NCI-H1436 (cell line): ENCODE measurements at places on chromosomes 4 and X.

GRCh38 chr4:47668810-47669408 lies 169.0 kb downstream of the CORIN start:
- peak; percentile 50 for DNase-seq

DNA sequence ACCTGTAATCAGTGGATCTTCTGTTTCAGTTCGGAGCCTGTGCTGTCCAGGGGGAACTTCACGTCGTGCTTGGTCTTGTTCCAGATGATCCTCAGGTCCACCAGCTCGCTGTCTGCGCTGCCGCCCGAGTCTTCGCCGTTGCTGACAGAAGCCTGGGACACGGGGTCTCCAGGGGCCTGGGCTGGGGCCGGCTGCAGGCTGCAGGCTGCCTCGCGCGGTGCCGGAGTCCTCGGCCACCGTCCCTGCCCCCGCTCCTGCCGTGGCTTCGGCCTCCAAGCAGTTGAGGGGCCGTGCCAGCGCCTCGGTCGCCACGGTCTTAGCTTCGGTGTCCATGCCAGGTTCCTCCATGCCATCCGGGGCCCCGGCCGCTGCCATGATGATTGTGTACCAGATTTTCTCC lies 37.3 kb upstream of the CCNI start:
- DNase-seq = no peak

DNA sequence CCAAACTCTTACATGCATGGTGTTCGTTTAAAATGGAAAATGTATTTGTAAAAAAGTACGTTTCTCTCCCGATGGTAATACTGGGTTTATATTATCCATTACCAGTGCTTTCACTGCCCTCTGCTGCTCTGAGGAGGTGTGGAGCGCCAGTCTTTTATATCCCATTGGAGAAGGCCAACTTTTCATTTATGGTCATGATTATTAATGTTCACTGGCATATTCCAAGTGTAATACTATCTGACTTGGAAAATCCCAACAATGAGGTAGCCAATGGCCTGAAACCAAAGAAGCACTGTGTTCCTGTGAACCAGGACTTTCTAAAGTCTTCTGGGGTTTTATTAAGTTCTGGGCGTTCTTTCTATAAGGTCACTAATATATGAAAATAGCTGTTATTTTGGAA lies 80.7 kb downstream of the SYNPO2 start:
- DNase-seq = peak; percentile 8

- DNase-seq = no peak
Observed at GRCh38 chrX:107288676-107289075, 82.3 kb downstream of the DNAAF6 start.

- DNase-seq = no peak
Observed at GRCh38 chrX:37905436-37906147, 58.2 kb upstream of the DYNLT3 start.

- no peak for DNase-seq
Observed at GRCh38 chr4:183873409-183874185, 31.5 kb upstream of the STOX2 start.

- DNase-seq = no peak
Observed at GRCh38 chrX:65575022-65575421, 40.4 kb upstream of the LAS1L start.

DNA sequence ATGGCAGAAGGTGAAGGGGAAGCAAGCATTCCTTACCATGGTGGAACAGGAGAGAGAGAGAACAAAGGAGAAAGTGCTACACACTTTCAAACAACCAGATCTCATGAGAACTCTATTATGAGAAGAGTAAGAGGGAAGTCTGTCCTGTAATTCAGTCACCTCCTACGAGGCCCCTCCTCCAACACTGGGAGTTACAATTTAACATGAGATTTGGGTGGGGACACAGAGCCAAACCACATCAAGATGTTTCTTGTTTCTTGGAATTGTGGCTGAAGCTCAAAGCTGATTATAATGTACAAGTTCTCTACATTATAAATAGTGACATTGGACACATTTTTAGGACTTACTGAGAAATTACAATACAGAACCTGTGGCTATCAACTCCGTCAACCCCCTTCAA lies 29.5 kb upstream of the TAPT1 start:
- DNase-seq = no peak

GRCh38 chr4:110634350-110635162 lies 11.7 kb upstream of the PITX2 start:
- DNase-seq = no peak

DNA sequence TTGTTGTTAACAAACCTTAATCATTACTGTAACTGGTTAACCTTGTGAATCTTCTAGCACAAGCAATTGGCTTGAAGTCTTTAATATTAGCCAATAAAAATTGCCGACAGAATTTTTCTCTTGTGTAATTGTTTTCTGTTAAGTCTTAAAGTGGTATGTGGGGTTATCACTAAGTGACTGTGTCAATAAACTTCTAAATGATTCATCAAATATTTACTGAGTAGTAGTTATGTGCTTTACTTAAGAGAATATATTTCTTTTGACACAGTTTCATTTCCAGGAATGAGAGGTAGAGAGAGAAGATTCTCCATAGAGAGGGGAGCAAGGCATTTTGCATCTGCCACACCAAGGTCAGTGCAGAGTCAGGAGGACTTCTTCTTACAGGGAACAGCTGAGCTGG lies 2361.6 kb upstream of the AGA start:
- no peak for DNase-seq
